ENCODE measurements at places on chromosomes 12 and 14. TPM values are rescaled to one million over a fixed set of nuclear protein-coding genes. Genes with fewer than 3 reads are reported as not detected.

The PRH1 gene
- total RNA-seq = 9.6 TPM

- DNase-seq = no peak
Observed at GRCh38 chr12:6346235-6346832, 4.5 kb upstream of the TNFRSF1A start.

DNA sequence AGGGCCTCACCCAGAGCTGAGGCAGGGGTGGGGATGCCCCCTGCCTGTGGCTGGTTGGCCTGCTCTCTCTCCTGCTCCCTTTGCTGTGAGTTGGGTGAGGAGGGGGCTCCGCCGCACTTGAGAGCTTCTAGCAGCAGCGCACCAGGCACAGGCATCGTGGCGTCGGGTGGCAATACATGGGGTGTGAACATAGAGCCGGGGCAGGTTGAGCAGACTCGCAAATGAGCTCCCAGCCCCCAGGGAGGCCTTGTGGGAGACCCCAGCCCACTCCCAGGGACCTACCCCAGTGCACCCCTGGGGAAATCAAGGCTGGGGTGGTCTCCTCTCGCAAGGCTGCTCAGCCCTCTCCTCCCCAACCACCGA, 54.5 kb downstream of the KIF26A start:
- DNase-seq = no peak

The GPX2 gene
- not detected for total RNA-seq

DNA sequence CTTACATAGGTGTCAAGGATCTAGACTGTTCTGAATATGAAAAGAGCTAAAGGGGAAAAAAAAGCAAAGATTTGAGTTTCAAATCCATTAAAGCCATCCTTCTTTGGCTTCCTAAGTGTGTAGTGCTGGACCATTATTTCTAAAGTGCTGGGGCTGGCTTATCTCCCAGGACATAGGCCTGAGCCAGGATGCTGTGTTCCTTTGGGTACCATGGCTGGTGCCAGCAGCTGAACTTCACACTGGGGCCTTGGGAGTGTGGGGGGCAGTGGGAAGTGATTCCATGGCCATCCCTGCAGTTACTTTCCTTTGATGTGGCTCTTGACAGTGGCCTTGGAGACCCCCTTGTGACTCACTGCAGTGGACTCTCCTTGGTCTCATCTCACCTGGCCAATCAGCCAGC, 20.8 kb downstream of the PRMT8 start:
- no peak for DNase-seq

The GABARAPL1 gene
- 69.1 TPM for total RNA-seq

The ANKRD33 gene
- total RNA-seq = 2.9 TPM

- no peak for DNase-seq
Observed at GRCh38 chr12:132314516-132315233, 14.7 kb downstream of the GALNT9 start.

The RNASE3 gene
- 0.96 TPM for total RNA-seq

DNA sequence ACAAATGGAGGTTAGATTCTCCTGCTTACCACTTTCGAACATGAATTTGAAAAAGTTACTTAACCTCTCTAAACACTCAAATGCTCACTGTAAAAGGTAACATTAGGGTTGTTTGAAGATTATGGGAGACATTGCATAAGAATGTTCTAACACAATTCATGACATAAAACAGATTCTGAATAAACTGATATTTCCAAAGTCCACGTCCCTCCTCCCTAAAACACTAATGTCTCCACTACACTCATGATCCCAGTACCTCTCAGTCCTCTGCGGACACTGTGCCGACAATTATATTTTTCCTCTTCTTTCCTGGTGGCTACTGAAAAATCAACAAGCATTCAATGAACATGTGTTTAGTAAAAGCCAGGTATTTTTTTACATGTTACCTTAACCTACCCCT, 18.8 kb upstream of the IAPP start:
- DNase-seq = no peak

The RPL10L gene
- total RNA-seq = not detected

DNA sequence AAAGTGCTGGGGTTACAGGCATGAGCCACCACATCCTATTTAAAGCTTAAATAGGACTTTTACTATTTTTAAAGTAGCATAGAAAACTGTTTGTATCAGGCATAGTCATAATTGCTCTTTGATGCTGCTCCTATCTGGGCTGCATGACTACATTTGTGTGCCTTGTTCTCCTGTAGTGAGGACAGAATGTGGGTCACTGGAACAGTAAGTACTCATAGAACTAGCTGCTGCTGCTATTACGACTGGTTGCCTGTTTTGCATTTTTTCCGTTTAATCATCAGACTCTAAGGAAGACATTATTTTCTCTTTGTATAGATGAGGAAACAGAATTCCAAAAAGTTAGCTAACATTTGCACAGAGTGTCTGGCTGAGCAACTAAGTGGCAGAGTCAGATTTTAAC, 42.8 kb downstream of the ZC3H14 start:
- DNase-seq = no peak
